ENCODE measurements at places on chromosomes 5 and 9.

DNA sequence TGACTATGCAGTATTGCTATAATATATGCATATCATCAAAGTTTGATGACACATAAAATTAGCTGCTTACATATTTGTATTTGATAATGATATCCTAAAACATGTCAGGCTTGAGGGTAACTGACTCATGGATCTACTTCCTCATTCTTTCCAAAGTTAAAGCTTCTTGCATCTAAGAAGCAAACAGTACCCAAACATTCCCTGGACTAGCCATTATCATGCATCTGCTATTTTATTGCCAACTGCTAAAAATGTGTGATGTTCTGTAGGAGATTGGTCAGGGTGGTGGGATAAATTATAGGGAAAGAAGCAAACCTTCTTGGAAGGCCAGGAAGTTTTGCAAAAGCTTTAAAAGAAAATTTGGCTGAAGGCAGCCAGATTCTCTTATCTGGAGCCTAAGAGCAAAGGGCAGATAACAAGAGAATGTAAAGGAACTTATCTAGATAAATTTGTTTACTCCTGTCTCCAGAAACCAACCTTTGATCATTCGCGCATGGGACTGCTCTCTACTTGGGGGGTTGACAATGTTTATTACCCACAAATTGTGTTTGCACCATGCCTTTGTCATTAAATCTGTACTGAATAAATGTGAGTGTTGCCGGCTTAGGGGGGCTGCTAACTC lies 604.1 kb upstream of the TLE4 start:
- no peak for DNase-seq

GRCh38 chr5:40683305-40683704 lies 3.6 kb downstream of the PTGER4 start:
- no peak for DNase-seq

- DNase-seq, result no peak
Observed at GRCh38 chr5:60634051-60634450, 65.9 kb downstream of the DEPDC1B start.

DNA sequence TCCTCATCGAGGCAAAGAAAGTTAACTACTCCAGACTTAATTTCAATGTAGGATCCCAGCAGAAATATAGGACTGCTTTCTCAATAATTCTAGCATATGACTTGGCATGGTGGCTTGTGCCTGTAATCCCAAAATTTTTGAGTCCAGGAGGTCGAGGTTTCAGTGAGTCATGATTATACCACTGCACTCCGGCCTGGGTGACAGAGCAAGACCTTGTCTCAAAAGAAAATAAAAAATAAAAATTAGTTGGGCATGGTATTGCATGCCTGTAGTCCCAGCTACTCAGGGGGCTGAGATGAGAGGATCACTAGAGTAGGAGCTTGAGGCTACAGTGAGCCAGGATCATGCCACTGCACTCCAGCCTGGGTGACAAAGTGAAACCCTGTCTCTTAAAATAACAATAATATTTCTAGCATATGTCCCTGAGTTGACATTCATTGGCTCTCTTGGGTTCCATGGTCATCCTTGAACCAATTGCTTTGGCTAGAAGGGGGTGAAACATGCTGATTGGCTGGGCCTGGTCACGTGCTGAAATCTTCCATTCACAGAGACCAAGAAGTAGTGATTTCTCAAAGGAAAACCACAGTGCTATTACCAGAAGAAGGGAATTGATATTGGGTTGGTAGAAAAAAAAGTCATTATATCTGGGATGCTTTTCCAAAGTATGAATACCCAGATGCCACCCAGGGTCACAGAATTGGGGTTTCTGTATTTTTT lies 31.6 kb upstream of the GARNL3 start:
- DNase-seq, result no peak

GRCh38 chr5:59125011-59125961 lies 542.4 kb downstream of the RAB3C start:
- no peak for DNase-seq

- DNase-seq, result no peak
Observed at GRCh38 chr5:133141746-133142145, 89.9 kb downstream of the HSPA4 start.

DNA sequence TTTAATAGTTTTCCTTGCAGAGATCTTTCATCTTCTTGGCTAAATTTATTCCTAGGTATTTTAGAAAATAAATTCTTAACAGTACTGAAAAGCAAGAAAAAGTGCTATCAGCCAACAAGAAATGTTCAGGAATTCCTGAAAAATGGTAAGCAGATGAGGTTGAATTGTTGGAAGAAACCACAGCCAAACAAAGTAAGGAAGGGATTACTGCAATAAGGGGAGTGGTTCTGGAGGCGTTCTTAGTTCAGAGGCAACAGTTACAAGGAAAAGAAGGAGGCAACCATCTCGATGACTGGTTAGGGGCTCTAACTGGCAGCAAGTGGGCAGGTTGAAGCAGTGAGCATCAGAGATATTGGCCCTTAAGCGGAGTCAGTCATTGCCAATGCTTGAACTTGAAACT lies 12.8 kb upstream of the OR13J1 start:
- DNase-seq, result no peak

DNA sequence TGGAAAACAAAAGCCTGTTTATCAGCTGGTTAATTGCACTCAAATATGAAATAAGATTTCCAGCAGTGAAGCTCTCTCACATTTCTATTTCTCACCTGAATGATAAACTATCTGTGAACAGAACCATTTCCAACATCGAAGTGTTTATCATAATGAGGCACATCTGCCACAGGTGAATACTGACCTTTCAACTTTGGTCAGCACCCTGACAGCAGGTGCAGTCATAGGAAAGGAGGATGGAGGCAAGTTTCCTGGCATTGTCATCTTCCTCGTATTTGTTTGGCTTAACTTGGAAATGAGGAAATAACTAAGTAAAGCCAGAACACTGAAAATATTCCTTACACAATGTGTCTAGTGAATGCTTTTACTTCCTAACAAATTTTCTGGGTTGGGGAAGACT lies 716.4 kb downstream of the NR2F1-AS1 start:
- no peak for DNase-seq

GRCh38 chr9:12859704-12860251 lies 85.0 kb downstream of the LURAP1L start:
- DNase-seq, result no peak

DNA sequence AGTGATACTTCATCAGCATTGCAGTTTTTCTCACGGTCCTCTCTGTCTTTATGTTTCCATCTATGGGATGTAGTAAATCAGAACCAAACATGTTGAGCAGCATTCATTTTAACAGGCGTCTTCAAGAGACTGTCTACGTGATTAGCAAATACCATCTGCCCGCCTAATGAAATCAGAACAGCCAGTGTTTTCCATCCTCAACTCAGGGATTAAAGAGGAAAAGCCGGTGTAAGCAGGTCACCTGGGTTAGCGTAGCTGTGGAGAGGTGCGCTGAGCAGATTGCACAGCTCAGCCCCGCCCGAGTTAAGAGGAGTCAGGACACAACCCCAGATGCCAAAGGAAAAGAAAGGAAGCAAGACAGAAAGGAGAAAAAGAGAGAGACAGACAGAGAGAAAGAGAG lies 54.3 kb upstream of the ANKRD33B start:
- DNase-seq, result no peak

DNA sequence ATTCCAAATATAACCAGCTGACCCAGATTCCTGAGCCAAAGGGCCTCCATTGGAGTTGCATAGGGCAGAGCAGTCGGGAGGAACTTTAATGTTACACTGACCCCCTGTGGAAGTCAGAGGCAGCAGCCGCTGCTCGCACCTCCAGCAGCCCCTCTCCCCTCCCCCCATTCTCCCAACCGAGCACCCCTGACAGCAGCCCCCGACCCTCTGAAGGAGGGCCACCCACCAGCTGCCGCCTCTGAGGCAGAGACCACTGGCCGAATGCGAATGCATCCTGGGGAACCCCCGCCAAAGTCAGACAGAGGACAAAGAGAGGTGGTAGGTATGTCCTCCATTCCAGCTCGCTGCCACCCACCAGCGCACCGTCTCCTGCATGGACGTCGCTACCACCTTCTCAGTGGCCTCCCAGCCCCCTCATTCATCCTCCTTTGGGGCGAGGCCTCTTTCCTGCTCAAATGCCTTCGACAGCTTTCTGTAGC lies 231.0 kb downstream of the CDK5RAP2 start:
- DNase-seq, result no peak

GRCh38 chr5:43422143-43422542 lies 10.0 kb upstream of the CCL28 start:
- DNase-seq, result no peak

- DNase-seq, result no peak
Observed at GRCh38 chr5:159104051-159104651, 4.4 kb upstream of the EBF1 start.

DNA sequence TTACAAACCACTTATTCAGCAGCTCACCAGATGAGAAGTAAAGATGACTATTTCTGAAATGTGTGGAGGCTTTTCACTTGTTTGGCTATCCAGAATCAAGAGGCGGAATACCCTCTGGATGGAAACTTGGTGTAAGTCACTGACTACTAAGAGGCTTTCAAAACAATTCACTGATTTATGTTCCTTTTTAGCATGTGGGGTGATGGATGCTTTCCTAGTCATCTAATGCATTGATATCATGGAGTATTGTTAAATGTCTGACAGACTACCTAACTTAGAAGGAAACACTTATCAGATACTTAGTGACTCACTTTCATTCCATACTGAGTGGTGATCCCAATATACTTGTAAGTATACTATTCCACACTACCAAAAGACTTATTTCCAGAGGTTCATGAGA lies 141.4 kb downstream of the PLK2 start:
- DNase-seq, result no peak

DNA sequence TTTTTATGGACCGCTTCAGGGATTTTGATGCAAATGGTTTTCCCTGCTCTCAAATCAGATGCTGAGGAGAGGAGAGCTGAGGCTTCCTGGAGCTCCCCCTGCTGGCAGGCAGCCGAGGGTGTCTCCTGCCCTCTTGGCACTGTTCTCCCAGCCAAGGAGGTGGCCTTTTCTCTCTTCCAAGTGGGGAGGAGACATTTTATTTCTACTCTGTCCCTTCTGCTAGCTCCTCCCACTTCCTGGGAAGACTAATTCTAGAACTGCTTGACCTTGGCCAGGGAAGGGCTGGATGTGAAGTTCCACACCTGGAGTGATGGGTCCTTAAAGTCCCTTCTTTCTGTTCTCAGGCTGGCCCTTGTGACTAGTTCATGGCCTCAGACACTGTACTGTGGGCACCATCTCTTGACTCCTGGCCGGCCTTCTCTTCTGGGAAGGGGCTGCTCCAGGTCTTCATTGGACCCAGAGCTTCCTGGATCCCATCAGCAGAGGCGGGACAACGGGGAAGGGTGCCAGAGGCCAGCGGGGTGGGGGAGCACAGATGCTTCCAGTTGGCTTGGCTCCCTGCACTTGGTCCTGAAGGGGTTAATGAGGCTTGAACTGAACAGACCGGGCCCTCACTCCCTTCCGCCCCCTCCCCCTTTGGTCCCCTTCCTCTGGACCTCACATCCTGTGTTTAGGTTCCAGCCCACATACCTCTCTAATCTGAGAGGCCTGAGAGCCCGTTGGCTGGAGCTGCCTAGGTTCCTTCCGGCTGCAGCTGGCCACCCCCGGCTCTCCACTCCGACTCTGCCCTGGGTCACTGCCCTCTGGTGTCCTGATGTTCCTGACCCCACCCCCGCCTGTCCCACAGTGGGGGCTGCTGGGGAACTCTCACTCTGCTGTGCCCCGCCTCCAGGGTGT lies 32.1 kb downstream of the PTPA start:
- DNase-seq, result peak; percentile 64

DNA sequence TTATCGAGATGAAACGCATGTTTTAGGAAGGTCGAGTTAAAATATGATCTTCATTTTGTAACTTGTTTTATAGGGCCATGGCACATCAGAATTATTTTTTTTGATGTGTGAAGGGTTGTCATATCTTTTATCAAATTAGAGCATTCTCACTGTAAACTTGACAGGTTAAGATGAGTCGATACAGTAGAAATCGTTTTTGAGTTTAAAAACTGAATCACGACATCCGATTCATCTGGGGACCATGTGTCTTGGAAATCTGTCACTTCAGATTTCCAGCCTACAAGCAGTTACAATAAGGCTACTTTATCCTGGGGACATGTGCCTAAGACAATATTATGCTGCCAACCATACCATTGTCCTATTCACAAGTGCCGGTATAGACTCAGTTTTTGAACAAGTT lies 136.2 kb downstream of the ALDH1A1 start:
- DNase-seq, result no peak

GRCh38 chr5:32088214-32088613 lies 85.9 kb downstream of the GOLPH3 start:
- DNase-seq, result no peak

DNA sequence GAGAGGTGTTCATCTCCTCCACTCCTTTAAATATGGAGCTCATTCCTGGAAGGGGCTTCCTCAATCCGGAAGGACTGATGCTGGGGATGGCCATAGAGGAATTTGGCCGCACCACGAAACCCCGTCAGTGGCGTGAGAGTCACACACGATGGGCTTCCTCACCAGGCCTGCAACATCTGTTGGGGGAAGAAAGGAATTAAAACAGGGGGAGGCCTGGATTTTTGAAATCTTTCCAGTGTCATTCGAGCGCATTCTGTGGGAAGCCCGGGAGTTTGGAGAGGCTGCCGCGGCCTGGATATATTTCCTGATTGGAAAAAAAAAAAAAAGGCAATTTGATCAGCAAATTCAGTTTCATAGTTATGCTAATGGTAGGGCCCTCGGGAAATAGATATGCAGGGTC lies 76.3 kb upstream of the ORM1 start:
- no peak for DNase-seq

GRCh38 chr5:172603251-172603806 lies 37.7 kb upstream of the NEURL1B start:
- DNase-seq, result no peak

- no peak for DNase-seq
Observed at GRCh38 chr5:138606378-138607064, 31.3 kb upstream of the HSPA9 start.

DNA sequence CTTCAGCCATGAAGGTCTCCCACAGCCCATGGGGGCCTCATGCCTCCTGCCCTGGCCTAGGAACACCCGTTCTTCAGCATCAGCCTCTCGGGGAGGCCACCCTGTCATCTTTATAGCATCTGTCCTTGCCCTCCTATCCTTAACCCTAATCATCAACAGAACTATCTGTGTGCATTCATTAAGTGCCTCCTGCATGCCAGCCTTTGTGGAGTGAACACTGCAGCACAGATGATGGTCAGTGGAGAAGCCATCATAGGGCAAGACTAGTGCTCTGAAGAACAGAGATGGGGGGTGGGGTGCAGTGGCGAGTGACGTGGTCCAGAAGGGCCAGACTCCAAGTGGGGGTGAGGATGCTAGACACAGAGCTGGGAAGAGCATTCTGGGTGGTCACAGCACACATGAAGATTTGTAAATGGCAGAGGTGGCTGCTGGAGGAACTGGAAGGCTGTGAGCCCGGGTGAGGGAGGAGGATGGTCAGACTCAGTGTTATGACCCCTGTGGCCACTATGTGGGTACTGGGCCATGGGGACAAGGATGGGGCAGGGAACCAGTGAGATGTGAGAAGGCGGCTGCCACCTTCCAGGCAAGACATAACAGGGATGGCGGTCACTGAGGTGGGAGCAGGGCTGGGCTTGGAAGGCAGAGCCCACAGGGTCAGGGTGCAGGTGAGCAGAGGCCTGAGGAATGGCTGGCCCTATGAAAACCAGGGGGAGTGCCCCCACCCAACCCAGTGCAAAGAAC lies 3.6 kb upstream of the CARD19 start:
- DNase-seq, result no peak

Measured in activated CD8-positive, alpha-beta memory T cell treated with anti-CD3 and anti-CD28 coated beads for 1 hour (primary cell).